ENCODE measurements at places on chromosomes 16 and 17. TPM values are rescaled to one million over a fixed set of nuclear protein-coding genes. Genes with fewer than 3 reads are reported as not detected.

NLRC3 gene
- total RNA-seq: not detected

CLCN7 gene
- 71.1 TPM for total RNA-seq

KLHDC4 gene
- 44.9 TPM for total RNA-seq

P2RX1 gene
- total RNA-seq: not detected

MEOX1 gene
- total RNA-seq: not detected

NOXO1 gene
- total RNA-seq: not detected

NDUFAB1 gene
- 138 TPM for total RNA-seq

KRT28 gene
- total RNA-seq: not detected

CHRNE gene
- 0.22 TPM for total RNA-seq

GUCY2D gene
- not detected for total RNA-seq

KRTAP16-1 gene
- not detected for total RNA-seq

HS3ST3B1 gene
- total RNA-seq: 0.68 TPM

SULT1A2 gene
- not detected for total RNA-seq

MBTD1 gene
- 6.1 TPM for total RNA-seq

KCNJ12 gene
- 1.4 TPM for total RNA-seq

TNK1 gene
- 1.9 TPM for total RNA-seq

CFAP119 gene
- 8.6 TPM for total RNA-seq

CCL22 gene
- 0.05 TPM for total RNA-seq

MT1G gene
- total RNA-seq: not detected

WNK4 gene
- total RNA-seq: 1.2 TPM

CSH2 gene
- total RNA-seq: not detected

HOXB8 gene
- total RNA-seq: 9.2 TPM

EPOP gene
- 15.5 TPM for total RNA-seq

KRT40 gene
- total RNA-seq: not detected

VASN gene
- 3.7 TPM for total RNA-seq

NPIPA8 gene
- total RNA-seq: 0.94 TPM

TCAP gene
- total RNA-seq: 1.1 TPM

Data from A549 treated with ZK216348 at 1 μM for 4 hours (cell line).